AG09309 (cell line): ENCODE measurements at places on chromosomes 11 and 22.

DNA sequence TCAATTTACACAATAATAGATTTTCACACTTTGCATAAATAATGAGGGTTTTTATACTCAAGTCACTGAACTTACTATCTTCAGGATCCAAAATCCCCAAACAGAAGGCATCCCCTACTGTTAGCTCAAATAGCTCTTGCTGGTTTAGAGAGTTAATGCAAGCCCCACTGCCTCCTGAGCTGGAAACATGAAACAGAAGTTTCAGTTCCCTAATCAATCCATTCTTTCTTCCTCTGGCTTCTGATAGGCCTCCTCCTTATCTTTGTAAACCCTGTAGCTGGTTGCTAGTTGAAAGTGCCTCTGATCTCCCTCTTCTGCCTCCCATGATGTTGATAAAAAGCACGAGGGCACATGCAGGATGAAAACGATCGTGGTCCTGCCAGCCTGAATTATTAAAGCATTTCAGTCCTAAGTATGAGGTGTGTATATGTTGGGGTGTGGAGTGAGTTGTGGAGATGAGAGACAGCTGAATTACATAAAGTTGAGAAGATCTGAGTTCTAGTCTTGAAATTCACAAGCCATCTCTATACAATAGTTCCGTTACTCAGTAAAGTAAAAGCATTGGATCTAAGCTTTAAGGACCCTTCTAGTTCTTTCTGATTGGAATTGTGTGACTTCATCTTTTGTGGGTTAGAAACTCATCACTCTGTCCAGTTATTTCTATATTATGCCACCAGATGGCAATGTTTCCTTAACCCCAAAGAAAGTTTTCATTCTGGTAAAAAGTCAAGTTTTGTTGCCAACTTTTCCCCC is 35.0 kb upstream of the EHF start:
- peak; percentile 23 for DNase-seq

DNA sequence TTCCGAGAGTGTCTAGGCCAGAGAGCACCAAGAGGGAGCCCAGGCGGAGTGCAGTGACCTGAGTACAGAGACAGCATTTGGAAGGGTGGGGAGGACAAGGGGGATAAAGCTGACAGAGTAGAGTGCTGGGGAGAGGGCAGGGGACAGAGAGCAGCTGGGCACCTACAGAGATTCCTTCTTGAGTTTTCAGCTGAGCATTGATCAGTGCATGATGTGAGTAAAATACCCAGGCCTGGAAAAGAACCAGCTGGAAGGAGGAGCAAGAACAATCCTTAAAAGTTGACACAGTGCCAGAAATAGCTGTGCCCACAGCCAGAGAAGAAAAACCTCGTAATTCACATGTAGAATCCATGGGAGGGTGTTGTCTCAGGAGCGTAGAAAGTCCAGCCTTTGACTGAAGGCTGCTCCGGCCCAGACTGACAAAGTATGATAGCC is 33.9 kb upstream of the PANX2 start:
- DNase-seq: no peak

GRCh38 chr11:125425601-125426000 is 70.5 kb downstream of the FEZ1 start:
- no peak for DNase-seq

DNA sequence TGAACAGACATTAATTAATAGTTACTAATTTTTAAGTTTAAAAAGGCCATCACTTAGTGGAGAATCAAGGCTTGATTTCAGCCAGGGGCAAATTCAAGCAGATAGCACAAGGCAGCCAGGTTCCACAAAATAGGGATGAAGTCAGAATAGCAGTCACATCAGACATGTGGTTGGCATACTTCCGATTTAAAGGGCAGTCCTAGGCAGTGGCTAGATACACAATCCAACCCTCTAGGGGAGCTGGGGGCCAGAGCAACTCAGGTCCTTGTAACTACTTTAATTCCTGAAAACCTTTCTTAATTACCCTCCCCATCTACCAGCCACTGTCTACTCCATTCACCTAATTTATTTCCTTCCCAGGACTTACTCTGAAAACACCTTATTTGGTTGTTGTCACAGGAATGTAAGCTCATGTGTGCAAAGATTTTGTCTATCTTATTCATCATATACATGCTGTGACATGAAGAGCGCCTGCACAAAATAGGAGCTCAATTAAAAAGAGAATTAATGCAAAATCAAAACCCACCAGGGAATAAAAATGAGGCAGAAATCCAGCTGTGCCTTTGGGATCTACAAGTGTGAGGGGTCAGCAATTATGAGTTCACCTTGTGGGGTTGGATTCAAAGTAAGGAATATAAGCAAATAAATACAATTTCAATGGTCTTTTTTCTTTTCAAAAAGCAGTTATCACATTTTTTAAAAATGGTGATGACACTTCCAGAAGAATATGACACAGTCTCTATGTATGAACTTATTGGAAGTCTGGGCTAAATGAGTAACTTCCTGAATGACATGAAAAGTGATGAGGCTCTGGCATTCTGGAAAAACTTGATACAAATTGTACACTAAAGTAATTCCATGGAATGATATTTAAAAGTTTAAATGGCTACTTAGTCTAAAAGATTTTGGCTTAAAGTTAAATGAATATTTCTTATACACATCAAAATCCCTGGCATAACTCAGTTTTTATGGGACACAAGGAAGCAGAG is 53.8 kb downstream of the COPB1 start:
- no peak for DNase-seq

DNA sequence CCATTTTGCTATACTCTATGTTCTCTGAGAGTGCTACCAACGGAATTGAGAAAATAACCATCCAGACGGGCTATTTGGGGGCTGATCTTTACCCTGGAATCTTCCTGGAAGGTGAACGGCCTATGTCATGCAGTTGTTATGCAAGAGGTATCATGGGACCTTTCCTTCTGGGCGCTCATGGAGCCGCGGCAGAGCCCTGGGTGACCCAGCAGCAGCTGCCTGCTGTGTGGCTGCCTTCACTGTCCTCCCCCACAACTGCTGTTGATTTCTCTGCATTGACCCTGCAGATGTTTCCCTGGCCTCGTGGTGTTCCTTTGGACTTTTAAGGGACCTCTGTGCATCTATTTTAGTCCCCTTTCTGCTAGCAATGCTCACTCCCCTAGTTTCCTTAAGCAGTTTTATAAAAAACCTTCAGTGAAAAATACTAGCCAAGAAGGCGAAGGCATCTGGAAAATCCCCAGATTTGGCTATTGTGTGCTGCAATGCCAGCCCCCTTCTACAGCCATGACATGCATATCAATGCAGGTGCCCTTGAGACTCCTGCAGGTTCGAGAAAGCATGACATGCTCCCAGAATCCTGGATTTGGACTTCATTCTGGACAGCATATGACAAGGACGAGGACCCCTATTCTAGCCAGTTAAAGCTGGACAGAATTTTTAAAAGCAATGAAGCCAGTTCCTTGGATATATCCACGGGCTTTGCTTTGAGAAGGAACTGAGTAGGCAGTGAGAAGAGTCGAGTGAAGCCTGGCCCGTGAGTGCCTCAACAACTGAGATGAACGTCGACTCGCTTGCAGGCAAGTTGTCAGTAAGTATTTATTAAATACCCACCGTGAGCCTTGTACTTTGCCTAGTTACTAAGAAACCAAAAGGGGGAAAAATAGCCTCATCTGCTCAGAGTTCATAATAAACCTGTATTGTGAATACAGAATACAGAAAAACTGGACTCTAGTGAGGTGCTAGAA is at the start of gene SLC25A18:
Gene SLC25A18 (plus strand): TSS at position 593 of the 965 bp plus-strand sequence. CDS start 16,447 bp downstream, outside the sequence.
- no peak for DNase-seq

DNA sequence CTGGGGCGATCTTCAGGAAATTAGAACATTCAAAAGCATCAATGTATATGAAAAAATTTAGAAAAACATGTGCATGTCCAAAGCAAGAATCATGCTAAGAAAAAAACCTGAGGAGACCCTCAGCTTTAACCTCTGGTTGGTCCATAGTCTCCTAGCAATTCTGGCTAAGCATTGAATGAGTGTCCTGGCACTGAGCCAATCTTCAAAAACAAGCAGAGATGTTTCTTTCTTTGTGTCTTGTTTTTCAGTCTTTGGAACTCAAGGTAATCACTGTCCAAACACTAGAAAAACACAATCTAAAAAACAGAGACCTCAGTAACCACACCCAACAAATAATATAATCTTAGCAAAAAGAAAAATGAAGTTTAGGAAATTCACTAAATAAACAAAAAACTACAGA is 205.4 kb upstream of the CARD18 start:
- DNase-seq: no peak

GRCh38 chr11:1371836-1372465 is 17.8 kb upstream of the BRSK2 start:
- no peak for DNase-seq

- no peak for DNase-seq
Measured at GRCh38 chr11:16926883-16927626, 87.2 kb downstream of the PLEKHA7 start.

- DNase-seq: no peak
Measured at GRCh38 chr22:34410111-34410510, 489.8 kb upstream of the LARGE1 start.

- no peak for DNase-seq
Measured at GRCh38 chr11:64677441-64678023, 45.5 kb downstream of the NRXN2 start.

GRCh38 chr22:39685336-39686177 is 115.0 kb downstream of the CACNA1I start:
- DNase-seq: no peak

- DNase-seq: no peak
Measured at GRCh38 chr22:46439576-46440465, 97.6 kb downstream of the CELSR1 start.

GRCh38 chr11:3148990-3149851 is 15.9 kb downstream of the OSBPL5 start:
- no peak for DNase-seq

DNA sequence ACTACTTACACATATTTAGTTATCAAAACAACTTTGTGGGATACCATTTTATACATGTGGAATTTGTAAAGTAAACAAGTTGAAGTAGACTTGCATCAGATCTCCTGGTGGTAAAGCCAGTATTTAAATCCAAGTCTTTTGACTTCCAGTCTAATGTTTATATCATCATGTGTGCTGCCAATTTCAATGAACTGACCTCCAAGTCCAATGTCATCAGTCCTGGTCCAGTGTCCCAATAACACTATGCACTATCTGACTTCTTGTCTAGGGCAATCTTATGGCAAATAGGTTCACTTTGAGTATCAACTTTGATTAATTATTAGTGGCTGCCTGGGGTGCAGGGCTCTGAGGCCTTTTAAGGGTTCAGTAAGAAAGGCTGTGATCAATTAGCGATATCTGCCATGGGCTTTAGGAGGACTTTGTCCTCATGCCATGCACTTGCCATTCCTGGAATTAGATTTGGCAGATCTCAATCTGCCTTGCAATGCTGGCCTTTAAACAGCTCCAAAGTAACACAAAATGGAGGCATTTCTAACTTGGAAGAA is 9.6 kb upstream of the PTS start:
- DNase-seq: no peak

- no peak for DNase-seq
Measured at GRCh38 chr22:46617207-46617985, 2.8 kb upstream of the GRAMD4 start.

DNA sequence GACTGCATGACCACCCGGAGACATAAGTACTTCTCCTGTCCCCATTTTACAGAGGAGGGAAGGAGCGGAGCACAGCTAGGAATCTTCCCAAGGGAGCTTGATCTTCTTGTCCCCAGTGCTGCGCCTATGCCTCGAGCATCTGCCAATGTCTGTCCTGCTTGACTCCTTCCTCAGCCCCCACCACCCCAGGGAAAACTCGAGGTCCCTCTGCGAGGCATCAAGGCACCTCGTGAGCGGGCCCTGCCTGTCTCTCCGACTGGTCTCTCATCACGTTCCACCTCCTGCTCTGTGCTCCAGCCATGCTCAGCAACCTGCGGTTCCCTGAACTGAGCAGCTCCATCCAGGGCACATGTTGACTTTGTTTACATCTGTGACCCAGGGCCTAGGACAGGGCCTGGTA is 2.5 kb downstream of the NCF4 start:
- no peak for DNase-seq

GRCh38 chr11:26539517-26539916 is 32.5 kb downstream of the MUC15 start:
- DNase-seq: no peak

- DNase-seq: no peak
Measured at GRCh38 chr11:68313574-68314202, 1.3 kb downstream of the LRP5 start.

DNA sequence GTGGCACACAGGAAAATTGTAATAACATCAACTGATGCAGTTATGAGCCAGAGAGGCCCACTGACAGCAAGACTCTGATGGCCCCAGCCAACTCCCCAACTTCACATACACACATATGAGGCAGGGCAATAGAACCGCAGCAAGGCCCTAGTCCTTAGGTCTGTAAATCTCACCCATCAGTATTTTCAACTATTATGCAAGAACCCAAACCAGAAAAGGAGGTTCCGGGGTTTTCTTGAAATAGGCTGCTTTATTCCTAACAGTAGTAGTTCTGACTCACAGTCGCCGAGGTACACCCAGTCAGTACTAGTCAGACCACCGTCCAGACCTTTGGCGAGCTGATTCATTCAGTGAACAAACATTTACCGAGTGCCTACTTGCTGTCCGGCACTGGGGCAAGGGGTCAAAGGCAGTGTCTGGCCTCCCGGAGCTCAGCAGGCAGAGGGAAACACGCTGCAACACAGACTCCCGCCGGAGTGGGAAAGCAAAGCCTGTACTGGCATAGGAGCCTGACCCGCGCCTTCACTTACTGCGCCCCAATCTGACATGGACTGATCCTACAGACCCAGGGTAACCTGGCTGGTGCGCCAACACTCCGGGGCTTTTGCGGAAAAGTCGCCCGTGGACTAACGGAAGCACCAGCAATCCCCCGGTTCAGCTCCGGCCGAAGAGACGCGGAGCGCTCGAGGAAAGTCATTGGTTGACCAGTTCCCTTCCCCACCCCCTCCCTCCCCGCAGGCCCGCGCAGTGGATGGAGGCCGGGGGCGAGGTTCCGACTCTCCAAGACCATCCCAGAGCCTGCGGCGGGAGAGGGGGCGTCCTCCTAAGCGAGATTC is 1.3 kb downstream of the PLEKHA7 start:
- peak; percentile 10 for DNase-seq

DNA sequence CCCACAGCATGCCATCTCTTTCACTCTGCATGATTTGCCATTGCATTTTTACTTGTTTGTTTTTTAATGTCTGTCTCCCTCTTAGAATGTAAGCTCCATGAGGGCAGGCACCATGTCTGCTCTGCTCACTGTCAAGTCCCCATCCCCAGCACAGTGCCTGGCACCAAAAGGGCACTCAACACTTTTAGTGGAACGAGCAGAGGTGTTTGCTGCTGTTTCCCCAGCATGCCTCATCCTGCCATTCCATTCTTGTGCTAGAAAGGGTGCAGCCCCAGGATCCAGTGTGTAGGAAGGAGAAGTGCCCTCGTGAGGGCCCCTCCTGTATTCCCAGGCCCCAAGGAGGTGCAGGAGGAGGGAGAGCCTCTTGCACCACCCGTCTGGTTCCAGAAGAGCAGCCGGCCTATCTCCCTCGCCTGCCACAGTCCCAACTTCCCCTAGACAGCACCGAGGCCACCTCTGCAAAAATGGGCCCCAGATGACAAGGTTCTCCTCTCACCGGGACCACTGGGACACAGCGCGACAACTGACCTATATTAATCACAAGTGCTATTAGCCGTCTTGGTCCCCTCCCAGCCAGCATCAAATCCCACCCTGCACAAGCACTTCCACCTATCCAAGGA is 33.3 kb upstream of the CACNG2 start:
- DNase-seq: no peak
